ENCODE measurements at places on chromosomes 1 and 21.

- DNase-seq, result no peak
Measured at GRCh38 chr1:236560213-236560771, 36.5 kb downstream of the LGALS8 start.

DNA sequence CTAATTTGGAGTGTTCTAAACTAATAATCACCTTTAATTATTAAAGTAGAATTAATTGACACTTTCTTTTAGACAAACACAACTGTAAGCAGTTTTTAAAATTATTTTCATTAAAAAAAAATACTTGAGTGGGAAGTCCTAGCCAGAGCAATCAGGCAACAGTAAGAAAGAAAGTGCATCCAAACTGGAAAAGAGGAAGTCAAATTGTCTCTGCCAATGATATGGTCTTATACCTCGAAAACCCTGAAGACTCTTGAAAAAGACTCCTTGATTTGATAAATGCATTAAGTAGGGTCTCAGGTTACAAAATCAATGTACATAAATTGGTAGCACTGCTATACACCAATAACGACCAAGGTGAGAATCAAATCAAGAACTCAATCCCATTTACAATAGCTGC lies 83.0 kb upstream of the GADD45A start:
- DNase-seq, result no peak

DNA sequence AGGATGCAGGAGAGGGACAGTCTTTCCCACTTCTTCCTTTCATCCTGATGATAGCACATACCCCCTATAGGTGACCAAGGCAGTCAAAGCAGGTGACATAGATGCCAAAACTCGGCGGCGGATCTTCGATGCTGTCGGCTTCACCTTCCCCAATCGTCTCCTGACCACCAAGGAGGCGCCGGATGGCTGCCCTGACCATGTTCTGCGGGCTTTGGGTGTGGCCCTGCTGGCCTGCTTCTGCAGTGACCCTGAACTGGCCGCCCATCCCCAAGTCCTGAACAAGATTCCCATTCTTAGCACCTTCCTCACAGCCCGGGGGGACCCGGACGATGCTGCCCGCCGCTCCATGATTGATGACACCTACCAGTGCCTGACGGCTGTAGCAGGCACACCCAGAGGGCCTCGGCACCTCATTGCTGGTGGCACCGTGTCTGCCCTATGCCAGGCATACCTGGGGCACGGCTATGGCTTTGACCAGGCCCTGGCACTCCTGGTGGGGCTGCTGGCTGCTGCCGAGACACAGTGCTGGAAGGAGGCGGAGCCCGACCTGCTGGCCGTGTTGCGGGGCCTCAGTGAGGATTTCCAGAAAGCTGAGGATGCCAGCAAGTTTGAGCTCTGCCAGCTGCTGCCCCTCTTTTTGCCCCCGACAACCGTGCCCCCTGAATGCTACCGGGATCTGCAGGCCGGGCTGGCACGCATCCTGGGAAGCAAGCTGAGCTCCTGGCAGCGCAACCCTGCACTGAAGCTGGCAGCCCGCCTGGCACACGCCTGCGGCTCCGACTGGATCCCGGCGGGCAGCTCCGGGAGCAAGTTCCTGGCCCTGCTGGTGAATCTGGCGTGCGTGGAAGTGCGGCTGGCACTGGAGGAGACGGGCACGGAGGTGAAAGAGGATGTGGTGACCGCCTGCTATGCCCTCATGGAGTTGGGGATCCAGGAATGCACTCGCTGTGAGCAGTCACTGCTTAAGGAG lies 2.9 kb downstream of the NCDN start:
- no peak for DNase-seq

- DNase-seq, result no peak
Measured at GRCh38 chr1:10108134-10108663, 75.4 kb downstream of the UBE4B start.

DNA sequence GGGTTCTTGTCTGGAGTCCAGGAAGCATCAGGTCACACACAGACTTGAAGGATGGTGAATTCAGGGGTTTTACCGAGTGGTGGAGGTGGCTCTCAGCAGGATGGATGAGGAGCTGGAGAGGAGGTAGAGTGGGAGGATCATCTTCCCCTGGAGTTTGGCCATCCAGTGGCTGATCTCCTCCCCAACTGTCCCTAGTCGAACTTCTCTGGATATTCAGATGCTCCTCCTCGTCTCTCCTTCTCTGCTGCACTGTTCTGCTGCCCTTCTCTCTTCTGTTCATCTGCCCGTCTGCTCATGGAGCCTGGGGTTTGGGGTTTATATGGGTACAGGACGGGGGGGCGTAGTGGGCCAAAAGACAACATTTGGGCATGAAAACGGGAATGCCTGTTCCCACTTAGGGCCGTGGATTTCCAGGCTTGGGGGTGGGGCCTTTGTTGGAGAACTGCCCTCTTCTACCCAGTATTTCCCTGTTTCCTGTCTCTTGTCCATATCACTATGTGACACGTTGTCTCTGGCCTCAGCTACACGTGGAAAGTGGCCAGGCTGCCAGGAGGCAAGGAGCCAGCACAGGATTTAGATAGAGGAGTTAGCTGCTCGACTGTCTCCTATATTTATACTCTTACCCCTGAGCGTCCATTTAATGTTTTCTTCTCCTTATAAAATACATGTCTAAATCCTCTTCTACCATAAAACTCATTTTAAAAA lies 76.7 kb downstream of the SIPA1L2 start:
- DNase-seq, result no peak

- no peak for DNase-seq
Measured at GRCh38 chr1:101257500-101258325, 20.9 kb downstream of the S1PR1 start.

DNA sequence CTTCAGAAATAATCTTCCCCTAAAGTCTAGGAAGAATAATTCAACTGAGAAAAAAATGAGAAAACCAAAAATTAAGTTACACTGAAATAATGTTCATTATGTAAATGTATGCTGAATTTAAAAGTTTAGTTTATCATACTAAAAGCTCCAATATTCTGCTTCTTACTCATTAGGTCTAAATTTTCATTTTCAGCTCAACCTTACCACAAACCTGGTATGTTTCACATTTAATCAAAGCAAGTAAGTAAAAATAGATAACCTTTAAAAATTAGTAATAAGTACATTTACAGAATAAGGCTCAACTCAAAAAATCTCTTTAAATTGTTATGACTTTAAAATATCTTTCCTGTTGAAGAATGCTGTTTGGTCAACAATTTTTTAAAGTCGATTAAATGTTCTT lies 15.0 kb downstream of the BTG3 start:
- no peak for DNase-seq

DNA sequence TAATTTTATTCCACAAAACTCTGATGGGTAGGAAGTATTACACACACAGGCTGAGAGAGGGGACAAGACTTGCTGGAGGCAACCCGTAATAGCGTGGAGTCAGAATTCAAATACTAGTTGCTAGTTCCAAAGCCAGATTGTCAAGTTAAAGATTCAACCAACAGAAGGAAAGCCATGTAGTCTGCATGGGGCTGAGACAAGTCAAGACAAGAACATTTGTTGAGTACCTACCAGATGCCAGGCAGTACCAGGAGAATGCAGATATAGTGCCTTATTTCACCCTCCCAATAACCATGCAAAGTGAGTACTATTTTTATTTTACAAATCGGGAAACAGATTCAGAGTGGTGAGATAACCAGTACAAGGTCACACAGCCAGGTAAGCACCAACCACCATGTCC lies 110.4 kb upstream of the SPATA6 start:
- no peak for DNase-seq

- no peak for DNase-seq
Measured at GRCh38 chr1:97073936-97074335, 352.4 kb downstream of the PTBP2 start.

GRCh38 chr1:118075116-118075515 lies 109.9 kb downstream of the SPAG17 start:
- DNase-seq, result no peak

DNA sequence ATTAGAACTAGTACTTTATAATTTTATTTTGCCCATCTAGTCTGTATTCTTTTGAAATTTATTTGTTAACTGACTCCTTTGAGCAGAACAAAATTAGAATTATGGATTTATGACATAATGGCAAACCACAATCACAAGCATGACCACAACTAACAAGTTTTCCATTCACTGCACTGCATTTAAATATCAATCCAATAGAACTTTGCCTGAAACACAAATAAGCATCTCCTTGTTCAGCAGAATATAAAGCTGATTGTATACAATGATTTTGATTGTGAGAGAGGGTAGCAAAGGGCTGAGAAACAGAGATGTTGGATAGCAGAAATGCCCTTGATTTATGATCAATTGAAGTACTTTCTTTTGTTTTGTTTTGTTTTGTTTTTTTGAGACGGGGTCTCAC lies 495.5 kb upstream of the RGS18 start:
- no peak for DNase-seq

DNA sequence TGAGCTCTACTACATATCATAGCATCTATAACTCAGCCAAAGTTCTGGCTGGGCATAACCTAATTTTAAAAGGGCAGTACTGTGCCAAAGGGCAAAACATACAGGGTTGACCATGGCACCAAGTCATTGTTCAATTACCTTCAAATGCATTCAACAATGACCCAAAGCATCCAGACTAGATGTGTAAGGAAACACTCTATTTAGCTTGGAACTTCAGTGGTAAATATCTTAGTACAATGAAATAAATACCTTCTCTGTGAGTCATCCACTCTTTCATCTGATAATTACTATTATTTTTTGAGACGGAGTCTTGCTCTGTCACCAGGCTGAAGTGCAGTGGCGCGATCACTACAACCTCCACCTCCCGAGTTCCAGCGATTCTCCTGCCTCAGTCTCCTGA lies 70.0 kb downstream of the NVL start:
- no peak for DNase-seq

DNA sequence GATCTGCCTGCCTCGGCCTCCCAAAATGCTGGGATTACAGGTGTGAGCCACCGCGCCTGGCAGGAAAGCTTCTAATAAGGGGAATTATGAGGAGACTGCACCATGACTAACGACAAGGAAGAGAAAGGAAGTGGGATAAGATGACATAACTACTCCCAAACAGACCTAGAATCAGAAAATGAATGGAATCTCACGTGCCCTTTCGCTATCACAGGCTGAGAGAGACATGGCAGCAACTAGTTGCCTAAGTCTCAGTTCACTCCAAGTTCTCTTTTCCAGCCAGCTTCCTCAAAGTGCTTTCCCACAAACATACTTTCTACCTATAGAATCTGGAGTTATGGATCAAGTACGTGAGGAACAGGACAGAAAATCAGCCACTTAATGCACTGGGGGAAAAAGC lies 2.0 kb downstream of the PI4KB start:
- DNase-seq, result no peak

DNA sequence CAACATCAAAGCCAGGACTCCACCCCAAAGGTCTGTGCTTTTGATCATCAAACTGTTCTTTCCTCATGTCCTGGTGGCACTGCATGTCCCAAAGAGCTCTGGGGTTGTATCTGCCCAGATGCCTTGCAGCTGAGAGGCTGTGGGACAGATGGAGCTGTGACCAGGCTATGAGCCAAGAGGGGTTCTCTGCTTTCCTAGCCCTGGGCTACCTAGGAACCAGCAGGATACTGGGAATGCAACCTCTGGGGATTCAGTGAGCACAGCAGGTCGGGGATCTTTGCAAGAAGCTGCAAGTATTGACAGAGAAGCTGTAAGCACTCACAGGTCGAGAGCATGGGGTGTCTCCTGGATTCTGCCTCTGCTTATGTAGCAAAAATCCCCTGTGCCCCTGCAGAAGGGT lies 186.6 kb downstream of the GRIK3 start:
- no peak for DNase-seq

DNA sequence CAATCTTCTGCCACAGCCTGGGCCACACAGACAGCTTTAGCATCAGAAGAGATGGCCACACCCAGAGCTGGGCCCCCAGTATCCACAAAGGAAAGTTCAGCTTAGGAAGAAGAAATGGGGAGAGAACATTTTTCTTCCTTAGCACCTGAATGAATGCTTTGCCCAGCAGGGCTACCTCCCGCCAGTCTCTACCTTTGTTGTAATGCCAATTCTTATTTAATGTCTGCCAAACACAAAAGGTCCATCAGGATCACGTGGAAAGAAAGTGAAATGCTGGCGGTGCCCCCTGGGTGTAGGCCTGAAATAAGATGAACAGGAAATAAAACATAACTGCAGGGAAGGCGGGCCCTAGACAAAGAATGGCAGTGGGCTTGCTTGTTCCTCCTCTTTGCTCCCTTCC lies 125.6 kb downstream of the CACNA1E start:
- no peak for DNase-seq

DNA sequence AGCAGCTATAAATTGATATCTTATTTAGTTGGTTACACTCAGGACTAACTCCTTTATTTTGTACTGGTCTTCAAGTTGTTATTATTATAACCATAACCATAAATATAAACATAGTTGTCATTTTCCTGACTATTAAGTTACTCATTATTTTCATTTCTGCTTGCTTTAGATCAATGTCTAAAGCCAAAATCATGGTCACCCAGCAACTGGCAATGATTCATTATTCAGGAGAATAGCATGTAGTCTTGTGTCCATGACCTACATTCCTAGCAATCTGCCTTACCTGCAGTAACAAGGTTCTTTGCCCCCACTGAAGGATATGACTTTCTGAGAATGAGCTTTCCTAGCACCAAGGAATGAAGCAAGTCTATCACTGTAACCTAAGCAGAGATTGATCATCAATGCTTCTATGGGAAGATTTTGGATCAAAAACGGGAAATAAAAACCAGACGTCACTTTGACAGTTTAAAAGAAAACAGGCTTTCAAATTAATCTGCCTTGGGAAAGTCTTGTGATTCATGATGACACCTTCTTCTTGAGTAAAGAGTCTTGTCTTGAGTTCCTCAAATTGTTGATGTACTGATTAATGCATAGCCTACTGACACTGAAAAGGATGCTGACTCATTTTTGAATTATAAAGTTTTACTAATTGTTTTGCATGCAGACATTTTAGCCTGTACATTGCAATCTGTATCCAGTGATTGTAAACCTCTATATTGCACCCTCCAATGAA lies 203.3 kb upstream of the IVNS1ABP start:
- DNase-seq, result no peak

- no peak for DNase-seq
Measured at GRCh38 chr1:77068013-77068412, 151.2 kb downstream of the PIGK start.

DNA sequence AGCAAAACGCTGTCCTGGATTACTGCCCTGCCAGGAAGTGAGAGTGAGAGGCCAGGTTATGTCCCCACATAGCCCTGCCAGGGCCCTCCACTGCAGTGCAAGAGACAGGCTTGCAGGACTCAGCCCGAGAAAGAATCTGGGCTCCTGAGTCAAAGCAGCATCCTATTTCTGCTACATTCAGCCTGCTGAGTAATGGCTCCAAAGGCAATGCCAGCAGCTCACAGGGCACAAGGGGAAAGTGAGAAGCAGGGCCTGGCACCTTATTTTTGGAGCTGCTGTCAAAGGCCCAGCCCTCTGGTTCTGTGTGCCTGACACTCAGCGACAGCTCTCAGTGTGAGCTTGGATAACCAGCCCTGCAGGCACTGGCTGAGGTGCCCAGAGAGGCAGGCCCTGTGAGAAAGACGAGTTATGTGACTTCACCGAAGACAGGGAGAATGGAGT lies 83.9 kb downstream of the DTL start:
- no peak for DNase-seq

GRCh38 chr21:27703791-27704190 lies 736.9 kb upstream of the ADAMTS5 start:
- no peak for DNase-seq

All from NCI-H1048 (cell line).